ENCODE measurements at places on chromosomes 4 and X.

DNA sequence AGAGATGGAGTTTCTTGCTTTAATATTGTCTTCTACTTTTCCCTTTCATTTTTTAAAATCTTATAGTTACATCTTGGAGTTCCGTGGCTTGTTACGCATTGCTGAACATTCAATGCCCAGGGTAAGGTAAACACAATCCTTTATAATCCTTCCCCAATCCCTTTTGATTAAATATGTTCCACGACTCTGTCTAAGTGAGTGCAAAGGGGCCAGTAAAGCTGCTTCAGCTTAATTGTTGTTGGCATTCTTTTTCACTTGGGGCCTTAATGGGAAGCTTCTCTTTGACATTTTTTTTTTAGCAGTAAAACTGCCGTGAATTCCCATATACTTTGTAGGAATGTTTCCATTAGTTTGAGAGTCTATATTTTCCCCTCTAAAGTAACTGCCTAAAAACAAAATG is 1028.1 kb downstream of the C4orf33 start:
- no peak for DNase-seq

- no peak for DNase-seq
Measured at GRCh38 chrX:134443020-134443419, 16.9 kb upstream of the HPRT1 start.

GRCh38 chr4:47482326-47482725 is 2.7 kb upstream of the ATP10D start:
- no peak for DNase-seq

- no peak for DNase-seq
Measured at GRCh38 chr4:626201-627091, 1.1 kb downstream of the PDE6B start.

GRCh38 chr4:76758290-76758882 is 139.6 kb downstream of the SOWAHB start:
- no peak for DNase-seq

All from naive thymus-derived CD4-positive, alpha-beta T cell (primary cell).